Activated CD4-positive, alpha-beta T cell treated with anti-CD3 and anti-CD28 coated beads, Interleukin-2, amount 50 U/mL, for 1 hour (primary cell): ENCODE measurements at places on chromosomes 3 and 15.

DNA sequence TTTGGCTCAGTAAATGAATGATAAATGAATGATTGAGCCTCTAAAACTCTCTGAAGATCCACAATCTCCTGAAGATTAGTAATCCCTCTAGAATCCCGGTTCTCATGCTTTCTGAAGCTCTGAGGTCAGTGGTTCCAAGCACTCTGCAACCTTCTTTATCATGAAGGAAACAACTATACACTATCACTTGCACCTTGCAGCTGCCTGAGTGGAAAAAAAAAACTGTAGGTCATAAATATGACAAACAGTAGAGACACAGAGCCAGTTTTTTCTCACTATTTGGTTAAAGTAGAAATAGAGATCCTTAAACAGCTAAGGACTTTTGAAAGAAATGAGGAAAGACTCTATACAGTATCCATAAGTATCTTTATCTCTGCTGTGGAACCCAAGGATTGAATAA lies 122.0 kb upstream of the CRBN start:
- DNase-seq: no peak

DNA sequence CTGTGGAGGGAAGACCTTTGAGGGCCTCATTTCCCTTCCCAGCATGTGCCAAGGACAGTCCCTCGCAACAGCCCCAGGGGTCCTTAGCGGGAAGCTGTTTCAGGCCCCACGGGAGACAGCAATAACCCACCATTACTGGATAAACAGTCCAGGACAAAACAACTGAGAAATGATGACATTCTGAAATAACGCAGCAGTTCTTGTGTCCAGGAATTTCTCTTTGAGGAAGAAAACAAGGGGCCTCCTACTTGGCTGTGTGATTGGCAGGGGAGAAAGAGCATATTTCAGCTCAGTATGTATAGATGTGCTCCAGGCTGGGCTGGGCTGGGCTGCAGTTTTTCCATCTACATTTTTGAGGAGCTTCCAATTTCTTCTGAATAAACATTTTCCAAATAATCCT lies 82.2 kb upstream of the THBS1 start:
- no peak for DNase-seq

DNA sequence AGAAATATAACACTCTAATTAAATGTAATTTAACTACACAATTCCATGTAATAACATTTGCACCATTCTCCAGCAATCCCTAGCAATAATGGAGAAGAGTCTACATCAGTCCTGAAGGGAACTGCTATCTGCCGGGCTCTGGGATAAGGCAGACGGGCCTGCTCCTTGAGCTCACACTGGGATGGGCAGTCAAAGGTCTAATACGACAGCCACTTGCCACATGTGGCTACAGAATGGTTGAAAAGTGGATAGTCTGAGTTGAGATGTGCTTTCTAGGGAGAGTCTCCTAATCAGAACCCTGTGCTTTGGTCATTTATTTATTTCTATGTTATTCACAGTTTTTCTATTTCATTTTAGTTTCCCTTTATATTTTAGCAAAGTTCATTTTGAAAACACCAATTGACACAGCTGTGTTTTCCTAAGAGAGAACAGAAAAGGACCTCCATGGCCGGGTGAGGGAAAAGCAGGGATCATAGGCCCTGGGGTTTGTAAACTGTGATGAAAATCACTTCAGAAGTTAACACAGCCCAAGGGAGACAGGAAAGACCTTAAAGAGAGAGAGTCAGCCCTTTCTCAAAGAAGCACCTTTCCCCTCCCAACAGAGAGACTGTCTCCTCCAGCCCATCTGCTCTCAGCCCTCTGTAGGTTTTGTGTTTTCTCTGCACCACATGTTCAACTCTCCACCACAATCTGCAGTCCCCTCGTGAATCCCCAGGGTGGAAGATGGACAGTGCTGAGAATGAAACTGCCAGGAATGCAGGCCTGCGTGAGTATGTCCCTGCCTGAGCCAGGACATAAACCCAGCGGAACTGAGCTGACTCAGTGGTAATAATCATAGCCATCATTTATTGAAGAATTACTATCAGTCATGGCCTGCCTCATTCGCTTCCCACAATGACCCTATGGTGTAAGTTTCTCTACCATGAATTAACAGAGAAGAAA lies 11.6 kb downstream of the FSIP1 start:
- DNase-seq: no peak

GRCh38 chr15:27175472-27176153 lies 204.6 kb downstream of the GABRG3 start:
- DNase-seq: no peak

- DNase-seq: no peak
These were observed 756.3 kb downstream of the NTRK3 start for GRCh38 chr15:87500240-87500639.

DNA sequence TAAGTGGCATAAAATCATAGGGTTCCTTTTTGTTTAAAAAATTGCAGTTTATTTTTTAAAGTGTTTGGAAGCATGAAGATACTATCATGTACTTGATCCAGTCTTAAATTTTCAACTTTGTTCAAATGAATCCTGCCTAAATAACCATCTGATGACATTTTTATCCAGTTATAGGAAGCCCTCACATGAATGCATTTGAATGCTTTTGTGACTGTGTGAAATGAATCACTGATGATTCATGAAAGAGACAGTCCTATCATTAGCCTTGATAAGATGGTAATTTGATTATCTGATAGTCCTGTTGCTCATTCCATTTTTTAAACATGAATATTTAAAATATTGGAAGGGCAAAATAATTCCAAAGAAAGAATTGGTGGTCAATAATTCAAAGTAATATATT lies 401.9 kb upstream of the ROBO2 start:
- no peak for DNase-seq

GRCh38 chr15:67840749-67841512 lies 1.1 kb upstream of the RNU6-1 start:
- no peak for DNase-seq

DNA sequence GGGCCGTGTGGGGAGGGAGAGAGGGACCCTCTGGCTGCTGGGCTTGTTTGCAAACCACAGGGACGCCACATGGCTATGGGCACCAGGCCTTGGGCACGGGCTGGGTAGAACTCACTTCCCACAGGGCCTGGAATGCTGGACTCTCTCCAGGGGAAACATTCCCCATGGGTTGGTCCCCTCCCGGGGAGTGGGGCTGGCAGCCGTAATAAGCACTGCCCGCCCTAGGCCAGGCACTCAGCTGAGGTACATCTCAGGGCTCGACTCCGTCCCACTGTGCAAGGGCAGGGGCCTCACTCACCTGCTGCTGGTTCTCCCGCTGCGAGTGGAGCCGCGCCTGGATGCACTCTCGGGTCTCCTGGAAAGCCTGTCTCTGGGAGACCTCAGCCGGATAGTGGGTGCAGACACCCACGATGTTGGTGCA lies 96.7 kb downstream of the ADCY5 start:
- DNase-seq: no peak
